K562 (cell line): ENCODE measurements at places on chromosomes 2 and 18.

- DNase-seq = no peak
Observed at GRCh38 chr2:232465061-232465460, 9.1 kb downstream of the ALPI start.

GRCh38 chr18:37519510-37520135, 46.0 kb downstream of the CELF4 start:
- no peak for DNase-seq

GRCh38 chr2:9297807-9298206, 91.2 kb downstream of the ASAP2 start:
- DNase-seq = no peak

GRCh38 chr2:109409321-109410038, 204.3 kb downstream of the SEPTIN10 start:
- no peak for DNase-seq

GRCh38 chr18:9101730-9102507, 580 bp upstream of the NDUFV2 start:
- DNase-seq = peak; percentile 61

GRCh38 chr2:222248256-222248655, 50.5 kb downstream of the PAX3 start:
- DNase-seq = no peak

- no peak for DNase-seq
Observed at GRCh38 chr18:36821681-36822080, 7.1 kb downstream of the TPGS2 start.

DNA sequence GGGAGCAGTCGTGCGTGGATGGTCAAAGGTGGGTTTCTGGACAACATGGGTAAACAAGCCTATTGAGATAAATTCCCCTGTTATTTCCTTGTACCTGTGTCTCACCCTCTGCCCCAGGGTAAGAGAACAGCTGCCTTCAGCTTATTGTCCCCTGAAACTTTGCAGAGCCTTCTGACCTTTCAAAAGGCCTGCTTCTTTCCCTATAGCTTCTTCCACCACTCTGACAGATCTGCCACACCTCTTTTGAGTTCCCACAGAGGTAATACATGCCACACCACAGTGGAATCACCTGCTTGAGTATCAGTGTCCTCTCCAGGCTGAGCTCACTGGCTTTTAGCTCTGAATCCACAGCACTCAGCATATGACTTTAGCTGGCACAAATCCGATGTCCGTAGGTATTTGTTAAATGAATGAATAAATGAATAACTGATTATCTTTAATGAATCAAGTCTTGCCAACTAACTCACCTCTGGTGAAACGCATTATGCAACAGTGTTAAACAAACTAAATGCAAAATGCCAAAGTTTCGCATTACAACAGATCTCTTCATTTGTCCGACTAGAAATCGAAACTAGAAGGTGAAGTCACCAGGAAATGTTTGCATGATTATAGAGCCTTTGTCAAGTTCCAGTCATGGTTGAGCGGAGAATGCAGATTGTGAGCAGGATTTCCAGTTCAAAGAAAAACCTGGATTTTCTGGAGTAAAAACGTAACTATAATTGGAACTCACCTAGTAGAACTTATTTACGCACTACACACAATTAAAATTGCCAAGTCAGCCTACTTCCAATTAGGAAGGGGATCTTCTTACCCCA, 16.4 kb downstream of the DYNAP start:
- DNase-seq = peak; percentile 3
